Epithelial cell of alveolus of lung (primary cell): ENCODE measurements at places on chromosomes 6 and 20. TPM values are rescaled to one million over a fixed set of nuclear protein-coding genes. Genes with fewer than 3 reads are reported as not detected.

The C20orf144 gene
- 0.08 and 0.26 TPM in 2 replicates for total RNA-seq

The ISM1 gene
- 0.08 and 0.26 TPM in 2 replicates for total RNA-seq

The SNAI1 gene
- 11.7 and 12.4 TPM in 2 replicates for total RNA-seq

The PCMTD2 gene
- total RNA-seq: 25.6 and 63.4 TPM in 2 replicates
